Activated naive CD4-positive, alpha-beta T cell treated with anti-CD3 and anti-CD28 coated beads, Interleukin-2, amount 50 U/mL, for 72 hours (primary cell): ENCODE measurements at places on chromosomes 12 and 14. TPM values are rescaled to one million over a fixed set of nuclear protein-coding genes. Genes with fewer than 3 reads are reported as not detected.

FGF23 gene
- not detected for total RNA-seq

B3GNT4 gene
- not detected for total RNA-seq

COX8C gene
- total RNA-seq, result not detected

MIP gene
- total RNA-seq, result not detected

GDF3 gene
- total RNA-seq, result not detected

TMEM121 gene
- total RNA-seq, result 2.2 TPM

GALNT8 gene
- total RNA-seq, result 0.32 TPM

NINJ2 gene
- 6.1 TPM for total RNA-seq

CINP gene
- 42.8 TPM for total RNA-seq

LMNTD1 gene
- total RNA-seq, result not detected

DNA sequence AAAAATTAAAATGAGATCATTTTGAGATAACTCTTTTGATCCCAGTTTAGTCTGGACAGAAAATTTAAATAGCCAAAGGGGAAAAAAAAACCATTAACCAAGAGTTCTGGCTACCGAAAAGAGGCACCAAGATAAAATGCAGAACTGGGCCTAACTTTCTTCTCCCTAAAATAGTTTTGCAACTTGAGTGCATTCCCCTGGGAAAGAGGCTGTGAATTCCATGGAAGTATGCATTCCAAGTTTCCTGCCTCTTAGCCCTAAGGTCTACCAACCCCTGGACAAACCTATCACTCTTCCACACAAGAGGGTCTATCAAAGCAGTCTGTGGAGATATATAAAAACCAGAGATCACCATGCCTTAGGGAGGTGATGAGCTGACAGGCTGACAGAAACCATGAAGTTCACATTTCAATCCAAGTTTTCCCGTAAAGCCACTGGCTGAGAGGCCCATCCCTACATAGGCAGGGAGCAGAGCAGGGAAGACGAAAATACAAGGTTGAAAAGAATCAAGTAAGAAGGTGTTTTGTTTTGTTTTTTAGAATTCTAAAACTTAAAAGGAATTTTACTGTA lies 33.8 kb downstream of the DCP1B start:
- no peak for DNase-seq

DNA sequence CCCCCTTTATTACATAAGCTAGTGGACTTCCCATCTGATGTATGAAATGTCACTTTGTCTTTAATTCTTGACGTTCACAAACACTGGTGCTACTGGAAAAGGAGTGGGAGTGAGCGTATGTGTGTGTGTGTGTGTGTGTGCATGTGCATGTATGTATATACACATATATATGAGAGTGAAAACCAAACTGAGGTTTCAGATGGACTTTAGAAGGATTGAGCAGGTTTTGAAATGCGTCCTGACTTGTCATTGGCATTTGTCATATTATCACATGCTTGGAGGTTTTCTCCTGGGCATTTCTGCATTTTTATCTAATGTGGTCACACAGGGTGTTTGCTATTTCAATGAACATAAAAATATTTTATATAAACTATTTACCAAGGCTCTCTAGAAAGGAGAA lies 1085.9 kb downstream of the BCL11B start:
- no peak for DNase-seq

GRCh38 chr12:108374596-108375320 lies 35.6 kb upstream of the CMKLR1 start:
- DNase-seq, result no peak

DNA sequence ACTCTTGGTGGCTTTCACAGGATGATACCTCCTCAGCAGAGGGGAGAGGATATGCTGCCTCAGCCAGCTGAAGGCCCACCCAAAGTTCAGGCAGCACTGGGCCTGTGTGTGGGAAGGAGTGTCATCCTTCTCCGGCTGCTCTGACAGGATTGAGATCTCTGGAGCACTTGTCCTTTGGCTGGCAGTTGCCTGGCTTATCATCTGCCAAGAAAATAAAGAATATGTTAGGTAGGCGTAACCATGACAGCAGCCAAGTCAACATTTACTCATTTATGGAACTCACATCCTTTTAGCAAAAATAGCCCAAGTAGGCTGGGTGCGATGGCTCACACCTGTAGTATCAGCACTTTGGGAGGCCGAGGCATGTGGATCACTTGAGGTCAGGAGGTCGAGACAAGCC lies 68.5 kb downstream of the PPFIBP1 start:
- no peak for DNase-seq

DNA sequence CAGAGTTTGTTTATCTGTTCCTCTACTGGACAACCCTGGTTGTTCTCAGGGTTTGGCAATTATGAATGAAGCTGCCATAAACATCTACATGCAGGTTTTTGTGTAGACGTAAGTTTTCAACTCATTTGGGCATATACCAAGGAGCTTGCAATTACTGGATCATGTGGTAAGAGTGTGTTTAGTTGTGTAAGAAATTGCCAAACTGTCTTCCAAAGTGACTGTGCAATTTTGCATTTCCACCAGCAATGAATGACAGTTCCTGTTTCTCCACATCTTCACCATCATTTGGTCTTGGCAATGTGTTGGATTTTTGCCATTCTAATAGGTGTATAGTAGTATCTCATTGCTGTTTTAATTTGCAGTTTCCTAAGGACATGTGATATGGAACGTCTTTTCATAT lies 39.8 kb upstream of the FBXO33 start:
- no peak for DNase-seq

GRCh38 chr12:123062681-123063486 lies 82.4 kb downstream of the ARL6IP4 start:
- DNase-seq, result no peak

DNA sequence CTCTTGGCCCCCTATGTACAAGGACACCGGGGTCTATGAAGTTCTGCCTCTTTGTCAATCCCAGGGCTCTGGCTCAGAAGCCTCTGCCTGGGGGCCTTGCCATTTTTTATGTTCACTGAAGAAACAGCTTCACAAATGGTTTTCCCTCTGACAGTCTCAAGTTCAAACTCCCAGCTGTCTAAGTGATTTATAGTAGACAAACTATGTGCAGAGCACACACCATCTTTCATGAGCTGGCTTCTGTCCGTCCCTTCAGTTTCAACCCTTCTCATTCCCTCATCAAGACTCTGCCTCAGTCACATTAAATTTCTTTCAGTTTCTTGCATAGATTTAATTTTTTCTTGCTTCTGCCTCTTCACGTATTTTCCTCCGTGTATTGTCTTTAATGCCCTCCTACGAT lies 2.7 kb upstream of the DCD start:
- DNase-seq, result no peak

DNA sequence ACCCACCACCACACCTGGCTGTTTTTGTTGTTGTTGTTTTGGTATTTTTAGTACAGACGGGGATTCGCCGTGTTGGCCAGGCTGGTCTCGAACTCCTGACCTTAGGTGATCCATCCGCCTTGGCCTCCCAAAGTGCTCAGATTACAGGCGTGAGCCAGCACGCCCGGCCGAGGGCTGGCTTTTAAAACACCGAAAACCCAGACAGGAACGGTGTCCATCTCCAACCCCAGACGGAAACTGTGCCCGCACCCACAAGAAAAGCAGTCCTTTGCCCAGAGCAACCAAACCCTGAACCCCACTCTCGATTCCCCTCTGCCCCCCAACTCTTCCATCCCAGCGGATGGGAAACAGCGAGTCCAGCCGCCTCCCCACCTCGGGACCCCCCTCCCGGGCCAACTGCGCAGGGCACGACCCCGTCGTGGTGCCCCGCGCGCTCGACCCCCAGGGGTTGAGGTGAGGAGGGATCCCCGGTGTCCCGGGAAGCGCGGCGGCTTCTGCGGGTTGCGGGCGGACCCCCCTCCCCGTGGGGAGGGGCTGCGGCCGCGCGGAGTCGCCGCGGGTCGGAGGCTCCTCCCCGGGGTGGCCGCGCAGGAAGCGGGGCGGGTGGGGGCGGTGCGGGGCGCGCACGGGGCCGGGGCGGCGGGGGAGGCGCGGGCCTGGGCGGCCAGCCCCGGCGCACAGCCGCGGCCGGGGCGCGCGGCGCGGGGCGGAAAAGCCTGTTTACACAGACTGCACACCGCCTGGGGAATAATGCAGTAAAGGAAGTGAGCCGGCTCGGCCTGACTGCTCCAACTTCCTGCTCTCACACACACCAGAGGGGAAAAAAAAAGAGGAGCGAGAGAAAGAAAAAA lies at the start of gene ELK3:
ELK3 (plus strand) TSS at position 651 of the 851 bp plus-strand sequence.
- peak; percentile 59 for DNase-seq

- no peak for DNase-seq
These were observed 27.5 kb downstream of the CCDC91 start for GRCh38 chr12:28217805-28218204.

DNA sequence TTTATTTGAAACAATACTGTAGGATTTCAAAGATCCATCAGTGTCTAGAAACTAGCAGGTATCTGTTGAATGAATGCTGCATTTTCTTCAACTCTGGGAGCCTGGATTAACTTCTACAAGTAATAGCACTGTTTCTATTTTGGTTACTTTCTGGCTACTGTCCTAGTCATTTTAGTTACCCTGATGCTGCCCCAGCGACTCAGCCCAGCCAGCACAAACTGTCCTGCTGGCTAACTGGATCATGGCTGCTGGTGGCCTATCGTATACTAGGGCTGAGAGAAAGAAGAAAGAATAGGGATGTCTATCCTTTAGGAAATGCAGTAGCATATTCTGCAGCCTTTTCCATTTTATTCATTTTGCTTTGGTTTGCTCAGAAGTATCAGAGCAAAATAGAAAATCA lies 53.9 kb downstream of the NTN4 start:
- no peak for DNase-seq

- DNase-seq, result peak; percentile 45
These were observed 39.4 kb upstream of the PPP2R5C start for GRCh38 chr14:101721951-101722661.

DNA sequence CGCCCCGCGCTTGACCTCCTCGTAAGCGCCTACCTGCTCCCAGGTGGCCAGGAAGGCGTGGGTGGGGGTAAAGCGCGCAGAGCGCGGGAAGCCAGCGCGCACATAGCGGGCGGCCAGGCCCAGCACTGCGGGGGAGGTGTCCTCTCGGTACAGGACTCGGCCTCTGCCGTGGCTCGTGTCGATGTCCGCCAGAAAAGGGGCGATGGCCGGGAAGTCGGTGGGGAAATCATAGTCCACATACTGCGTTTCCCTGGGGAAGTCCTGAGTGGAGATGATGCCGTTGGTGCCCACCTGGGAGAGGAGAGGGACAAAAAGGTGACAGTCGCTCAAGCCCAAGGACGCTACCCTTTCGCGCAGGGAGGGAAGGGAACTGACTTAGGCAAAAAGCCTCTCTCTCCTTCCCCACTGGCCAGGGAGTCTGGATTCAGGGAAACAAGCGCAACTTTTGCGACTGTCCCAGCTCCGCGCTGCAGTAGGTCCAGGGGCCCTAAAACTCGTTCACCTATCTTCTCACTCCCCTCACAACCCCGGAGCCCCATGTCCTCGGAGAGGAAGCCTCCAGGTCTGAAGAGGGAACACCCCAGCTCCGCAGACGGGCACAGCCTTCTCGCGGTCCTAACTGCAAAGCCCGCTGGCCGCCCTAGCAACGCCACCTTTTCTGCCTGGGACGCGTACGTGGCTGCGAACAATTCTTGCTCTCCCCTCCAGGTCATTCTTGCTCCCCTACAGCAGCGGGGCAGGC lies 815 bp downstream of the NID2 start:
- DNase-seq, result peak; percentile 11

DNA sequence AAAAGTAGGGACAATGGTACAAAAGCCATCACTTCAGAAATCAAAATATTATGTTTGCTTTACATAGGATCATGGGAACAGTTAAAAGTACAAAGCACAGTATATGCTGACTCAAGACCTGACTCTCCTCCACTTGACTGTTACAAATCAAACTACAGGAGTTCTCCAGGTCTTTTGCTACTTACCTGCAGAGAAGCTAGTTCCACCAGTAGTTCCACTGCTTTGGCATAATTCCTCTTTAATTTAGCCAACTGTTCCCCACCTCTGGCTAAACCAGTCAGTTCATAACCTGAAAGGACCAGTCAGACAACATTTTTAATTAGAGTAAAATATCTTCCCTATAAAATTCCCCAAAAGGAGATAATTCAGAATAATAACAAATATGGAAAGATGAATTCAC lies 14.0 kb downstream of the ATP6V1D start:
- DNase-seq, result no peak

- no peak for DNase-seq
These were observed 32.6 kb downstream of the NUAK1 start for GRCh38 chr12:106106061-106106566.

- no peak for DNase-seq
These were observed 43.3 kb upstream of the DHRS4 start for GRCh38 chr14:23910101-23910875.

- DNase-seq, result no peak
These were observed 6.3 kb downstream of the FRS2 start for GRCh38 chr12:69476276-69477017.

DNA sequence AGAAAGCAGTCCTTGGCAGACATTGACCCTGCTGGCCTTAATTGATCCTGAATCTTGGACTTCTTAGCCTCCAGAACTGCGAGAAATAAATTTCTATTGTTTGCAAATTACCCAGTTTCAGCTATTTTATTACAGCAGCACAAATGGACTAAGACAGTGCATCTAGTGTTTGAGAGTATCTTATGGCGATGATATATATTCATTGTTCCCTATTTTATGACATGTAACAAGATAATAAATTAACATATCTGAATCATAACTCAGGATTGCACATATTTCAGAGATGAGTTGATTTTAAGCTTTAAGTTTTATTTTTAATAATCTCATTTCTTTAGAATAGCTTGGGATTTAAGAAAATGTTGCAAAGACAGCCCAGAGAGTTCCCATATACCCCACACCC lies 167.4 kb upstream of the FOXG1 start:
- DNase-seq, result no peak

- DNase-seq, result no peak
These were observed 65.0 kb upstream of the AMN start for GRCh38 chr14:102857444-102857843.

DNA sequence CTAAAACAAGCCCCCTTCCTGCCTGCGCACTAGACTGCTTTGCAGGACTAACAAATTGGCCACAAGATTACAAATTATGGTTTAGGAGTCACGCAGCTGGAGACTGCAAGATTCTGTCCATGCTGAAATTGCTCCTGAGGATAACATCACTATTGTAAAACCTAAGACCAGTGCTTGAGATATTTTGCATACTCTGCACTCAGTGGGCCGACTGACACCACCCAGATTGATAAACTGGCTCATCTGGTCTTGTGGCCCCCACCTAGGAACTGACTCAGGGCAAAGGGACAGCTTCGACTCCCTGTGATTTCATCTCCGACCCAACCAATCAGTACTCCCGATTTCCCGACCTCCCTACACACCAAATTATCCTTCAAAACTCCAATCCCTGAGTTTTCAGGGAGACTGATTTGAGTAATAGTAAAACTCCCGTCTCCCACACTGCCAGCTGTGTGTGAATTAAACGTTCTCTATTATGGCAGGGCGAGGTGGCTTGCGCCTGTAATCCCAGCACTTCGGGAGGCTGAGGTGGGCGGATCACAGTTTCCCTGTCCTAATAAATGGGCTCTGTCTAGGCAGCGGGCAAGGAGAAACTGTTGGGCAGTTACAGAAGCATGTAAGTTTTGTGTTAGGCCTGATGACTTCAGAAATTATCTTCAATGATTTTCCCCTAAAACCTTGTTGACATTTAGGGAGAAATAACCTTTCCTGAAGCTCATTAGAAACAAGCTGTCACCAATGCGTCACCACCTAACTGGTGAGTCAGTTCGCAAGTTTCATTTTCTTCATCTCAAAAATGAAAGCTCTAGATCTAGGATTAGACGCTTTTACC lies 5.3 kb upstream of the UBC start:
- no peak for DNase-seq

- DNase-seq, result no peak
These were observed 64.5 kb upstream of the EGLN3 start for GRCh38 chr14:34015383-34015782.
